ENCODE measurements at places on chromosomes 3 and 15. TPM values are rescaled to one million over a fixed set of nuclear protein-coding genes. Genes with fewer than 3 reads are reported as not detected.

DNA sequence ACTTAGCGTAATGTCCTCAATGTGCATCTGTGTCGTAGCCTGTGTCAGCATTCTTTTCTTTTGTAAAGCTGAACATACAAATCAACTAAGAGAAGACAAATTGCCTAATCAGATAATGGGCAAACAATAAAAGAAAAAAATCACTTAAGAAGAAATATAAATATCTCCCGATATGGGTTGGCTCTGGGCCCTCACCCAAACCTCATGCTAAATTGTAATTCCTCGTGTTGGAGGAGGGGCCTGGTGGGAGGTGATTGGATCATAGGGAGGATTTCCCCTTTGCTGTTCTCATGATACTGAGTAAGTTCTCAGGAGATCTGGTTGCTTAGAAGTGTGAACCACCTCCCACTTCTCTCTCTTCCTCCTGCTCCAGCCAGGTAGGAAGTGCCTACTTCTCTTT, 285.0 kb upstream of the LYSMD4 start:
- H3K4me3 ChIP-seq: no peak overlapping the region
- H3K27me3 ChIP-seq: no peaks in the 10 kb centered on the region
- no peaks in the 10 kb centered on the region for H3K4me1 ChIP-seq

- DNase-seq: no peak
- H3K27me3 ChIP-seq: peaks cover 34% of the 10 kb centered on the region
- H3K36me3 ChIP-seq: no peaks in the 10 kb centered on the region
- H3K4me1 ChIP-seq: peaks cover 2% of the 10 kb centered on the region
- no peak overlapping the region for H3K27ac ChIP-seq
These were observed 223.8 kb upstream of the PRICKLE2 start for GRCh38 chr3:64449026-64449425.

DNA sequence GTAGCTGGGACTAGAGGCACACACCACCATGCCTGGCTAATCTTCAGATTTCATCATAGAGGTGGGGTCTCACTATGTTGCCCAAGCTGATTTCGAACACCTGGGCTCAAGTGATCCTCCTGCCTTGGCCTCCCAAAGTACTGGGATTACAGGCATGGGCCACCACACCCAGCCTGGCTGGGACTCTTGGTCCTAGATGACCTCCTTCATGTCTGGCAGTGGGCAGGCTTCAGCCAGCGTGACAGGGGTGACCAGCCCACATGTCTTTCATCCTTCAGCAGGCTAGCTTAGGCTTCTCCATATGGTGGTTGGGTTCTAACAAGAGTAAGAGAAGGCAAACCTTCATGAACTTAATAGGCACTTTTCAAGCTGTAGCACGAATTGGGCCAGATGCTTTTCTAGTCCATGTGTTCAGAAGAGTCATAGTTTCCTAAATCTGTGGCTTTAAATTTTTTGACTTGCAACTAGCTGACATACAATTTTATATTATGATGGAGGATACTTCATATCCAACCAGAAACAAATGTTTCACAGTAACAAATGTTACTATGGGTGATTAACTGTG, 7.6 kb downstream of the GPD1L start:
- no peak for DNase-seq
- H3K4me1 ChIP-seq: peaks cover 63% of the 10 kb centered on the region
- H3K27me3 ChIP-seq: no peaks in the 10 kb centered on the region
- peaks cover 5% of the 10 kb centered on the region for H3K36me3 ChIP-seq

Gene FGF12
- not detected for total RNA-seq

Gene SH2D7
- not detected for total RNA-seq

DNA sequence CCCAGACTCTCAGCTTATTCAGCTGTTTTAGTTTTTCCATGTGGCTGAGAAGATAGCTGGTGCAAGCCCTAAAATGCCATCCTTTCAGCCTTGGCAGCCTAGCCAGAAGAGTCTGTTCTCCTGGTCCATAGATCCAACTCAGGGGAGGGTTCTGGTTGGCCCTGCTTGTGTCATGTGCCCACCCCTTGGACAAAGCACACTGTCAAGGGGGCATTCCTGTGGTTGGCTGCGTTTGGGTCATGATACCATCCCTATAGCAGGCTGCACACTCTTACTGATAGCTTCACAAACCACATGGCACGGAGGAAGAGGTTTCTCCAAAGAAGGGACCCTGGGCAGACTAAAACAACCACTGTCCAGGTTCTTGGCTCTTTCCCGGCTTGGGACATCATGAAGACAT, 8.4 kb upstream of the FSTL1 start:
- H3K4me1 ChIP-seq: no peaks in the 10 kb centered on the region
- H3K27ac ChIP-seq: no peak overlapping the region
- no peak for DNase-seq
- H3K4me3 ChIP-seq: no peak overlapping the region
- peaks cover 20% of the 10 kb centered on the region for H3K27me3 ChIP-seq

DNA sequence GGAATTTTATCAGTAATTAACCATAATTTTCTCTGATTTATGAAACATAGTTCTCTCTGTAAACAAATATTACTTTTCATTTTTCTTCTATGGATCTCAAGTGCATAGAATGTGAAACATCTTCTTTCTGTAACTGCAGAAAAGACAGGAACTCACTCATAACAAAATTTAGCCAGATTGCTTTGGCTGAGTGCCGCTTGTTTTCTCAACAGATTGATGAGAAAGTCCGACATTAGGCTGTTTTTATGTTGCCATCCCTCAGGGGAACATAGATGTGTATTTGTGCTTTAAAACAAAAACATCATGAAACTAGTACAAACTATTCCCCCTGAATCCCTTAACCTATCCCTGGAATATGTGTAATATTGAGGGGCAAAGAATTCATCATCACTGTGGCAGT, 154.2 kb downstream of the B3GALNT1 start:
- H3K27ac ChIP-seq: no peak overlapping the region
- H3K4me3 ChIP-seq: no peak overlapping the region
- no peaks in the 10 kb centered on the region for H3K36me3 ChIP-seq
- H3K4me1 ChIP-seq: peaks cover 9% of the 10 kb centered on the region

Gene IL12A
- not detected for total RNA-seq

DNA sequence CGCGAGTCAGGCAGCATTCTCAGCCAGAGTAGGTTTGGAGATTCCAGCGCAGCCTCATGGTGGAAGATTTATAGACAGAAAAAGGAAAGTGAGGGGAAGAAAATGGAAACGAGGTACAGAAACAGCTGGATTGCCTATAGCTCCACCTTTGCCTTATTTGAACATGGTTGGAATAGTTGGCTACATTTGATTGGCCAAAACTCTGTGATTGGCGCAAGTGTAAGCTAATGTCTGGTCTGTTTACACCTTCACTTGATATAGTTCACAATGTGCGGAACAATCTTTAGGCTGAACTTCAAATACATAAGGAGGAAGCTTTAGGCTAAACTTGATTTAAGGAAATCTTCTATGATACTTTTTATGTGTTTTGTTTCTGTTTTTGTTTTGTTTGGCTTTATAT, 1191.9 kb downstream of the NSUN3 start:
- H3K27ac ChIP-seq: no peak overlapping the region
- H3K4me3 ChIP-seq: no peak overlapping the region
- no peaks in the 10 kb centered on the region for H3K27me3 ChIP-seq
- no peaks in the 10 kb centered on the region for H3K36me3 ChIP-seq
- no peak for DNase-seq
- no peaks in the 10 kb centered on the region for H3K4me1 ChIP-seq

DNA sequence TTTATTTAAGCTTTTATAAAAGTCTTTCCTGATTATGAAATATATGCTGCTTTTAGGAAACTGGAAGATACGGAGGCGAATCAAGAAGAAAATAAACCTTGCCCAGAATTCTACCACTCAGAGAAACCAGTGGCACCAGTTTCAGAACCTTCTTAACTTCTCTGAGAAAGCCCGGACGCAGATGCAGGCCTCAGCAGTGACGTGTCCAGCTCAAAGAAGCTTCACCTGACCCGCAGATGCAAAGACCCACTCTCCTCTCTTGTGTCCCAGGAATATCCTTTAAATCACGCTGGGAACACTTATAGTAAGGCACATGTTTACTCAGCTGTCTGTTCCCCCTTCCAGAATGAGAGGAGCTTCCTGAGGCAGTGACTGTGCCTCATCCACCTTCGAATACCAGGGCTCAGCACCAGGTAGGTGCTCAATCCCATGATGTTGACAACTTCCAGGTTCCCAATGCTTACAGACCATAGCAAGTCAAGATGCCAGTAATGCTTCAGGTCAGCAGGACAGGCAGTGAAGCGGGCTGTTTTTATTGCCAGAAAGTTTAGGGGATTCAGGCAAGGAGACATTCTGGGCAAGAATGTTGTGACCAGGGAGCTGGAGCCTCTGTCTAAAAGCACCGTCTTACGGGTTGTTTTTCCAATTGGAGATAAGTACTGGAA, 39.9 kb upstream of the LDHAL6B start:
- peaks cover 4% of the 10 kb centered on the region for H3K4me1 ChIP-seq
- H3K27ac ChIP-seq: no peak overlapping the region
- no peaks in the 10 kb centered on the region for H3K36me3 ChIP-seq
- no peak for DNase-seq
- H3K27me3 ChIP-seq: peaks cover 3% of the 10 kb centered on the region
- no peak overlapping the region for H3K4me3 ChIP-seq

Gene MTFMT
- 17.1 TPM for total RNA-seq

DNA sequence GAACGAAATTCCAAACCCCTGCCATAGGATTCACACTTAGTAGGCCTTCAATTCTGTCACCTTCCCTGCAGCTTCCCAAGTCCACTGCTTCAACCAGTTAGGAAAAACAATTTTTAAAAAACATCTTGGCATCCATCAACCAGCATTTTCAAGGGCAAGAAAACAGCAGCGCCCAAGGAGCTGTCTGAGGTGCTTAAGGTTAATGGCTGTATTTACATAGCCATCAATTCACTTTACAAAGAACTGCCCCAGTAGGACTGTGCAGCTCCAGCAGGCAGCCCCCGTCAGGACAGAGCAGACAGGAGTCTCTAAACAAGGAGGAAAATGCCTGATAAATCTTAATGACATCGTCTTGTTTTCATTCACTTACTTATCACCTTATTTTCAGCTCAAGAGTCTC, 13.3 kb downstream of the TAFA4 start:
- H3K27ac ChIP-seq: no peak overlapping the region
- H3K36me3 ChIP-seq: no peaks in the 10 kb centered on the region
- H3K4me1 ChIP-seq: no peaks in the 10 kb centered on the region
- H3K4me3 ChIP-seq: no peak overlapping the region

DNA sequence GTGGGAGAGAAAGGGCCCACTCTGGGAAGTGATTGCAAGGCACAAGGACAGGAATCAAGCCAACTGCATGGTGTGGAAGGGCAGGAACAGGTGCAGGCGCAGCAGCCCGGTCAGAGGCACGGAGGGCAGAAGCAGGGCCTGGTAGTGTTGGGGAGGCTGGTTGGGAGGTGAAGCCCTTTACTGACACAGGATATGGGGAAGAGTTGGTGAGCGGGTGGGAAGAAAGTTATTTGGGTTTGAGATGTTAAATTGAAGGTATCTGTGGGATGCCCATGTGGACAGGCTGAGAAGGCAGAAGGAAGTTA, 83.6 kb upstream of the ABHD2 start:
- H3K4me3 ChIP-seq: no peak overlapping the region
- H3K27ac ChIP-seq: no peak overlapping the region
- H3K36me3 ChIP-seq: no peaks in the 10 kb centered on the region
- DNase-seq: no peak

DNA sequence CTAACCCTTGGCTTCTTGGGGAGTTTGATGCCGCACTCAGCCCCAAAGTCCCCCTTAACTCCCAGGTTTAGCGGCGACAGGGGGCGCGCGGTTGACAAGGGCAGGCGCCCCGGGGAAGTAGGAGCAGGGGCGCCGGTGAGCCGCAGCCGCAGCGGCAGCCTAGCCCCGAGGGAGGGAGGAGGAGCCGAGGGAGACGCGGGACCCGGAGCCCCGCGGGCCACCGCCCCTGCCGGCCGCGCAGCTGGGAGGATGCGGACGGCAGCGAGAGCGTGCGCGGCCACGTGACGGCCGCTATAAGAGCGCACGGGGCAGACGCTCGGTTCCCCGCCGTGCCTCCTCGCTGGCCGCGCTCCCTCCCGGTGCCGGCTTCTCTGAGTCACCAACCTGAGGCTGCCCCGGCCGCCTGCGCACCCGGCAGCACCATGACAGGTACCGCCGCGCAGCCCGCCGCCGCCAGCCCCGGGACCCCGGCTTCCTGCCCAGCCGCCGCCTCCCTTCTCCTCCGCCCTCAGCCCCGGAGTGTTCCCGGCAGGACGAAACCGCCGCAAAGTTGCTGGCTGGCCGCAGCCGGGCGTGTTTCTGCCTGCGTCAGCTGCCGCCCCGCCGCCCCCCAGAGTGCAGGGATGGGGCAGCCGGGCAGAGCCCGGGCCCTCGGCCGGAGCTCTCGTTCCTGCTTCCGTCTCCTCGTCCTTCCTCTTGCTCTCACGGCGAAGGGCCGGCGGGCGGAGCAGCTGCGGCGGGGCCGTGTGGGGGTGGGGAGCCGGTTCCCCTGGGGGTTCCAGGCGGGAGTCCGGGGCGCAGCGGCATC, at the start of gene GYG1:
GYG1 (plus strand) TSS at position 322 of the 808 bp plus-strand sequence; CDS start at position 423, 101 bp downstream.
- no peaks in the 10 kb centered on the region for H3K27me3 ChIP-seq
- peak within 1 kb of the TSS; percentile 33 for H3K27ac ChIP-seq
- peak; percentile 75 for DNase-seq
- H3K36me3 ChIP-seq: peaks cover 12% of the 10 kb centered on the region

DNA sequence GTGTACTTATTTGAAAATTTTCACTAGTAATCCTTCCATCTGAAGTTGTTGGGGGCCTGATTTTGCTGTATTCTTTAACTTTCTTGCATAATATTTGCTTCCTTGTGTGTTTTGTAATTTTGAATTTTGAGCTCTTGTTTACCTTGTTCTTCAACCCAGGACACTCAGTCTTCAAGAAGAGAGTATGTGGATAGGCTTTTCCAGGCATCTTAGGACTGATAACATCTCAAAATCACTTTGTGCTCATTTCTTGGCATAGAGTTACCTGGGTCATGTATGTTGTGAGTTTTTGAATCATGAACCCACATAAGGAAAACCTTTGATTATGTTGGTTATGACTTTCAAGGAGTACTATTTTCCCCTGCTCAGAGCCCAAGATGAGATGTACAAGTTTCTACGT, 13.4 kb downstream of the BTD start:
- DNase-seq: no peak
- H3K27me3 ChIP-seq: no peaks in the 10 kb centered on the region

DNA sequence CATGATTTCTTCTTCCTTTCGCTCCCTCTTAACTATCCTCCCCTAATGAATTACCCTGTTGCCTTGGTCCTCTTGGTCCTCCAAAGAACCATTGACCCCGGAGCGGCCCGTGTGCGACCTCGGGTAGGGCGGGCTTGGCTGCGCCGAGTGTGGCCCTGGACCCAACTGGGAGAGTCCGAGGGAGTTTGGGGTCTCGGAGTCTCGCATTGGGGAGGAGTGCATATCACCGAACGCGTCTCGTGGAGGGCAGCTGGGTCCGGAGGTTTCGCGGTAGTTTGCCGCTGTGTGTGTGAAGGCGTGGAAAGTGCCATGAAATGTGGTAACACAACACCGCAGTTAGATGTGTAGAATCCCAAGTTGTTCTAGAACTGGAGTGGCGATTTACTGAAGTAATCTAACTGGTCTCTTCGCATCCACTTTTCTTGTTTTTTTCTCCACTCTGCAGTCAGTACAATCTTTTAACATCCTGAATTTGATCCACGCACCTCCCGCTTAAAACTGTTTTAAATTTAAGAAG, 363 bp downstream of the GTF2E1 start:
- H3K27ac ChIP-seq: peak overlapping the region; percentile 96
- peak overlapping the region; percentile 90 for H3K4me3 ChIP-seq
- DNase-seq: peak; percentile 27
- no peaks in the 10 kb centered on the region for H3K27me3 ChIP-seq
- H3K4me1 ChIP-seq: peaks cover 33% of the 10 kb centered on the region
